ENCODE measurements at places on chromosomes 3 and 15.

DNA sequence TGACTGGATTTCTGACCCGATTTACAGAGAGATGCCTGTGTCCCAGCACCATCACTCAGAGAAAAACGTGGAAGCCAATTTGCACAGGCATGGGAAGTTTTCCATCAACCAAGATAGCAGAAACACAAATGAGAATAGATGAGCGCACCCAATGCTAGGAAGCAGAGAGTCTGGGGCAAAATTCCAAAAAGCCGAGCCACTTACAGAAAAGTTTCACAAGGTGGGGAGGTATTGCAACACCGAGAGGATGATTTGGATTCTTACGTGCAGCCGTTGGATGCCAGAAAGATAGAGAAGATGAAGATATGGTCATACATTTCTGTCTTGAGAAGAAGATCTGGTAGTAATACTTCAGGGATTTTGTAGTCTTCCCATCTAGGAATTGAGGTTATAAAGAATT lies 57.4 kb downstream of the UNC13C start:
- DNase-seq, result no peak

GRCh38 chr15:76386178-76386577 lies 49.6 kb downstream of the ISL2 start:
- no peak for DNase-seq

- no peak for DNase-seq
Measured at GRCh38 chr3:109018828-109019227, 65.1 kb upstream of the GUCA1C start.

- DNase-seq, result peak; percentile 15
Measured at GRCh38 chr15:68819495-68820294, 1.0 kb downstream of the ANP32A start.

- peak; percentile 34 for DNase-seq
Measured at GRCh38 chr3:16513141-16514020, at the start of gene RFTN1. Gene RFTN1, minus strand, starts transcription at chr3:16513699. Its CDS starts 19,830 bp downstream, at chr3:16493869.

DNA sequence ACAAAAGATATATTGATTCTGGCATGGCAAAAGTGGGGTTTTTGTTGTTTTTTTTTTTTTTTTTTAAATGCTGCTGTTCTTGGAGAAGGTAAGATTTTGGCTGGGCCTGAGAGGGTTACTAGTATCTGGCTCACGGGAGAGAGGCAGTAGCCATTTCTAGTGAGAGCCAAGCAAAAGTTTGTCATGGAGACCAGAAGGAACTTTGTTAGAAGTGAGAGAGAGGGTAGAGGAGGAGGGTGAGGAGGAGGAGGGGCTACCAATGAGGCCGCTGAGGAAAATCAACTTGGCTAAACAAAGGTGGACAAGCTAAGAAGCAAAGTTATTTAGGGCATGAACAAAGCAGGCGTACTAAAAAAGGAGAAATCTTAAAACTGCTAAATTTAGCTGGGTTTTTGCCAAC lies 48.9 kb upstream of the STRIT1 start:
- DNase-seq, result no peak

GRCh38 chr3:126202276-126202675 lies 21.9 kb upstream of the ALDH1L1 start:
- no peak for DNase-seq

DNA sequence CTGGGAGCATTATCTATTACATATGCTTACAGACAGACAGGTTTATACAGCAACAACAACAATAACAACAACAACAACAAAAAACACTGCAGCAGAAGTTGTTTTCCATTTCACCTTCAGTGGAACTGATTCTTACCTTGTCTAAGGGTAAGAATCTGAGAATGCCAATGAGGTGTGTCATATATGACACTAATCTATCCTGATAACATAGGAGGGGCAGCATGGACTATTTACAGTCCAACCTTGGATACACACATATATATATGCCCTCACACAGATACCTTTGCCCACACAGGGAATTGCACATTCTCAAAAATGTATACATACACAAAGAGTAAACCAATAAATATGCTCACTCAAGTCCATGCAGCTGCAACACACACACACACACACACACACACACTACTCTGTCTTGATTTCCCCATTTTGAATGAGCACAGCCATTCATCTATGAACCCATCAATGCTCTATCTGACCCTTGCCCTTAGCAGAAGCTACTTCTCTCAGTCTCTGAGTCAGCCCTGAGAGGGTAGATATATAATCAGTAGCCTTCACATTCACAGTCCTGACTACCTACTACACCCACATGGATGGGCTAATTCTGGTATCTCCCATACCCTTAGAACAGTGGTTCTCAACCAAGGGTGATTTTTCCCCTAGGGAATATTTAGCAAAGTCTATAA lies 9.7 kb upstream of the TRANK1 start:
- no peak for DNase-seq

- no peak for DNase-seq
Measured at GRCh38 chr3:182108371-182108770, 396.6 kb downstream of the SOX2 start.

DNA sequence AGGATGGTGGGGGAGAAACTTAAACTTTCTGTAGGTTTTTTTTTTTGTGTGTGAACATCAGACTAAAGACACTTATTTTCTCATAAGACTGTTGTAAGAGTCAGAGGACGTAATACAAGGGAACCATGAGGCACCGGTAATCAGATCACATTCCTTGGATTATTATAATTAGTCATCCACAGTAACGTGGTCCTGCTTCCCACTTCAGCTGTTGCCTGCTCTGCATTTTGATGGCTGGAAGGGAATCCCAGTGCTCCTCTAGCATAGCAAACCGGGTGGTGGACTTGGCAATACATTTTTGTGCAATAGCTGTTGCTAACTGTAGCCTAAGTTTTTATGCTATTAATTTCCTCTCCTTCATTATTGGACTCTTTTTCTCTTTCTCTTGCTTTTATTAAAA lies 294.8 kb downstream of the NR2F2 start:
- DNase-seq, result no peak

- no peak for DNase-seq
Measured at GRCh38 chr3:25513642-25514266, 85.7 kb downstream of the RARB start.

DNA sequence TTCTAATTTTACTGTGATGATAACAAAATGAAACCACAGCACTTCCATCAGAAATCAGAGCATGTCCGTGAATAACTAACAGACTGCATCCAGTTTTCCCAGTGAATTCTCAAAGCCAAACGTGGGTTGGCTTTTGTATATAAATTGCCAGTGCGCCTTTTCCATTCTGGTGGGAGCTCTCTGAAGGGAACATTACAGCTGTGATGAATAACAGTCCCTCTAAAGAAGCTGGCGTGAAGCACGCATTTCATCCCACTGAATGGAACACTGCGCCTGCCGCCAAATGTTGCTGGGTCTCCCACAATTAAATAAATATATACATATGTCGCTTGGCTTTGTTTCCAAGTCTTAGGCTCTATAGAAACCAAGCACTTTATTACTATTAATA lies 113.0 kb upstream of the PFN2 start:
- DNase-seq, result no peak

GRCh38 chr3:58688574-58688973 lies 22.0 kb upstream of the FAM3D start:
- DNase-seq, result no peak

GRCh38 chr15:68791431-68792283 lies 29.0 kb downstream of the ANP32A start:
- peak; percentile 32 for DNase-seq

DNA sequence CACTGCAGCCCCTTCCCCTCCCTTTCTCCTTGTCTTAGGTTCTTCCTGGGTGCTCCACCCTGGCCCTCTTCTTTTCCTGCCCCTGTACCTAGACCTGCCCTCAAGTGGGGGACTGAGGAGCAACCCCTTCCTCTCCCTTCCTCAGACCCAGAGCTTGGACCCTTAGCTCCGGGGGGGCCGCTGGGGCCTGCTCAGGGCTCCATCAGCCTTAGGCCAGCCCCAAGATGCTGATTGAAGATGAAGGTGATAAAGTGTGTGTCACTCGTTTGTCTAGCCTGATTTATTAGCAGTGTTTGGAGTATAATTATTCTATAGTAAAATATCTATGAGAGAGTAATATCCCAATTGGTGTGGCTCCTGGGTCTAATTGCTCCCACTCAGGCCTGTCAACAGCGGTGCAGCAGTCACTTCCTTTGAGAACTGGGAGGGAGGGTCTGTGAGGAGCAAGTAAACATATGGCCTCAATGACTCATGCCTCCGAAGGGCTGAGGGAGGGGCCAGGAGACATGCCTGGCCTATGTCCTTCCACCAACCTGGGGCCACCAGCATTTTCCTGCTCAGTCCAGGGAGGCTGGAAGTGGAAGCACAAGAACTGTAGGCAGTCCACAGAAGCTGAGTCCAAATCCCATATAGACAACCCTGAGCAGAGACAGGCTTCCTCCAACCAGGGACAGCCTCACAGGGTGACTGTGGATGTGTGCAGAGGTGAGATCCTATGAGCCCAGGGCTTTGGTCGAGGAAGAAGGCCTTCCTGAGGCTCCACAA lies 123.2 kb downstream of the DNAJB8 start:
- DNase-seq, result no peak

DNA sequence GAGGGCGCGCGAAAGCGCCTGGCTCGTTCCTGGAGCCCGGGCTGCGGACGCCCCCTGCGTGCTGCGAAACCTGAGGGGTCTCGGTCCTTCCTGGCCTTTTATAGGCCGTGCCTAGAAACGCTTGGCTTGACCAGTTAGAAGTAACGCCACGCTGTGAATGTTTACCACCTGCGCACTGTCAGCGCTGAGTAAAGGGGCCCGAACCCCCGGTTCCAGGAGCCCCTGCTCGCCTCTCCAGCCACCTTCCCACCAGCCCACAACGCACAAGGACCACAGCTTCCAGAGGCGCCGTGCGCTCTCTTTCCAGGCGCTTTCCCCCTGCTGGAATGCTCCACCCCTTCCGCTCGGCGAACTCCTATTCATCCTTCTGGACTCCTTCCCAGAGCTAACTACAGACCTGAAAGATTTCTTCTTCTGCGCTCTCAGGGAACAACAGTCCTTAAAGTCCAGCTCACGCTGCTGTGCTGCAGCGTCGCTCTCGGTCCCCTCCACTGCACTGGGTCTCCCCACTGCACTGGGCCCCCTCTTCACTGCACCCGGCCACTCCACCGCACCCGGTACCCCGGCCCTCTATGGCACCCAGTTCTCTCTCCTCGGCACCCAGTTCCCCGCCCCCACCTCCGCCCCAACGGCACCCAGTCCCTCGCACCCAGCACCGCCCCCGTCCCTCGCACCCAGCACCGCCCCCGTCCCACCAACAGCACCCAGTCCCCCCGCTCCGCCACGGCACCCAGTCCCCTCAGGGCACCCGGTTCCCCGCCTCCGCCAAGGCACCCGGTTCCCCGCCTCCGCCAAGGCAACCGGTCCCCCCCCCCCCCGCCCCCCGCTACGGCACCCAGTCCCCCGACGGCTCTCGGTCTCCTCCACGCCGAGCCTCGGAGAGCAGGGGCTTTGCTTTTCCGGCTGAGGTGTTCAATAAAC lies 69.8 kb downstream of the SQOR start:
- no peak for DNase-seq

- DNase-seq, result no peak
Measured at GRCh38 chr3:147369661-147370123, 36.7 kb downstream of the ZIC4 start.

GRCh38 chr3:187136936-187137335 lies 2.4 kb downstream of the RPL39L start:
- no peak for DNase-seq

- no peak for DNase-seq
Measured at GRCh38 chr3:123687286-123687685, 102.4 kb upstream of the HACD2 start.

DNA sequence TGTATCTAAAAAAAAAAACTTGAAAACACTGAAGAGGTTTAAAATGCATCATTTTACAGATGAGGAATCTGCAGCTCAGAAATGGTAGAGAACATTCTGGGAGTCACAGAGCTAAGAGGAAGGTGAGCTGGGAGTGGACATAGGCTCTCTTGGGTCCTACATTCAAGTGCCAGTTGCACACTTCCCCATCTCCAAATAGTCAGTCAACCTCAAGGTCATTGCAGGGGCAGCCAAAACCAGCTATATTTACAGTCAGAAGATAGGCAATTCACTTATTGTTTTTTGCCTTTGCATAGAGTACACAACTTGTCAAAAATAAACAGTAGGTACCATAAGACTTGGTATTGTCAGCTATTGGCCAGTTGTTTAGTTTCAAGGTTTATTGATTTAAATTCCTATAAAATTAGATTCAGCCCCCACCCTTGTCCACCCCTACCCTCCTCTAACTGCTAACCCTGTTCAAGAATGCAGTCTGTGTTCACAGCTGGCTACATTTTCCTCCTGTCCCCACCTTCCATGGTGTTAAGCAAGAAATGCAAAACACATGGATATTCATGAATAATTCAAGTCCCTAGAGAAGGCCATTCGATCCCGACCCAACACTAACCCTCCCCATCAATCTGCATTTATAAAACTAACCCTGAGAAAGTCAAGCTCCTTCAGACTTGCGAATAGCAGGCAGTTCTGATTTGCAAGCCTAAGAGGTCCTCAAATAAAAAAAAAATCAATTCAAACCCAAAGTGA lies 567.0 kb upstream of the MCTP2 start:
- DNase-seq, result no peak

DNA sequence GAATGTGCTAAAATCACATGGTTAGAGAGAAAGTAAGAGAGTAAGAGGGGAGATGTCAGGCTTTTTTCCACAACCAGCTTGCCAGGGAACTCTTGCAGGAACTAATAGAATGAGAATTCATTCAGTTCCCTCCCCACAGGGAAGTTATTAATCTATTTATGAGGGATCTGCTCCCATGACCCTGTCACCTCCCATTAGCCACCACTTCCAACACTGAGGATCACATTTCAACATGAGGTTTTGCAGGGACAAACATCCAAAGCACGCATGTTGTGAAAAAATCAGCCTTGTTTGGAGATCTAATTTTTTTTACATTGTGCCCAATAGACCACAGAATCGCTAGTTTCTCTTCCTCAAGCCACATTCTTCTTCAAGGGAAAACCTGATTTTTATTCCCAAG lies 904.0 kb downstream of the TBL1XR1 start:
- DNase-seq, result no peak

- no peak for DNase-seq
Measured at GRCh38 chr15:80837006-80837405, 57.8 kb downstream of the CEMIP start.

DNA sequence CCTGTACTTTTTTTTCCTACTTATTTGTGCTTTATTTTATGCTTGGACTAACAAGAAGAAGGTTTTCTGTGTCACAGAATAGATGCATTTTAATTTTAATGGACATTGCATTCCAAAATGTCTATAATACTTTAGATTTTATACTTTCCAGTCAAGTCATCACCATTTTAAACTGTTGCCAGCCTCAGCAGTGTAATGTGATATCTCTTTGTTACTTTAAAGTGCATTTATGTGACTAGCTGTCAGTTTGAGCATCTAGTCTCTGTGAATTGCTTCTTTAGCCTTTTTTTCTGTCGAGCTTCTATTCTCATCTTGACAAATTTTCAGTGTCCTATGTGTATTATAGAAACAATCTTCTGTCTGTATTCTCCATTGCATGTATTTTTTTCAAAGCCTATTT lies 511.4 kb upstream of the CBLB start:
- no peak for DNase-seq

- no peak for DNase-seq
Measured at GRCh38 chr3:185929192-185930151, 8.3 kb downstream of the TRA2B start.

GRCh38 chr3:3097958-3098357 lies 12.2 kb downstream of the IL5RA start:
- no peak for DNase-seq
